ENCODE measurements at places on chromosomes 1 and 21.

GRCh38 chr1:67833602-67833940, 304 bp upstream of the GNG12 start:
- DNase-seq = no peak

GRCh38 chr1:82059959-82060358, 259.2 kb downstream of the ADGRL2 start:
- DNase-seq = no peak

GRCh38 chr1:66996018-66996682, 57.8 kb downstream of the SLC35D1 start:
- DNase-seq = no peak

GRCh38 chr1:14737561-14738094, 139.1 kb downstream of the KAZN start:
- no peak for DNase-seq

- DNase-seq = no peak
These were observed 228.9 kb downstream of the TNR start for GRCh38 chr1:175514387-175514953.

GRCh38 chr1:63843010-63843409, 69.2 kb downstream of the ROR1 start:
- no peak for DNase-seq

DNA sequence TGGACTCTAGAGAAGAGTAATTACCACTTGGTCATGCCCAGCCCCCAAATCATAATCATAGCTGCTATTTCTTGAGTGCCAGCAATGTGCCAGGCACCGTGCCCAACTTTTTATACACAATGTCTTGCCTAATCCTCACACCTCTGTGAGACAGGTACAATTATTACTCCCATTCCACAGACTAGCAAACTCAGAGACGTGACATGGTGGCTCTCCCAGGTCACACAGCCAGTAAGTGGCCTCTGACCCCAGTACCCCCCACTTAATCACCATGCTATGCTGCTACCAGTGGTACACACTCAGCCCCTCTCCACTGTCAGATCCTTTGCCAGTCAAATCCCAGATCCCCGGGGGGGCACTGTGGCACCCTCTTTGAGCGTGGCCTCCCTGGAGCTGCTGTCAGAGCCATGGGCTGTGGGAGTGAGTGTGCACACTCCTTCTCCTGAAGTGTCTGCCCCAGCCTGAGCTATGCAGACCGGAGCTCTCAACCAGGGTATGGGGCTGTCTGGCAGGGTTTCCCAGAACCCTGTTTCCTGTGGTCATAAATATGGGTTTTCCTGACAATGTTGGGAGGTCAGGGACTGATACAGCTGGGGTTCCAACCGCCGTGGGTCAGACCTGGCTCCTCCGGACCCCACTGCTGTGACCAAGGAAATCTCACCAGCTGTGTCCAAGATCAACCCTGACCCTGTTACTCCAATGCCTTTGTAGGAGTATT, 51.8 kb downstream of the LACTBL1 start:
- no peak for DNase-seq

Data from activated naive CD4-positive, alpha-beta T cell (primary cell).